ENCODE measurements at places on chromosomes 1 and 21.

DNA sequence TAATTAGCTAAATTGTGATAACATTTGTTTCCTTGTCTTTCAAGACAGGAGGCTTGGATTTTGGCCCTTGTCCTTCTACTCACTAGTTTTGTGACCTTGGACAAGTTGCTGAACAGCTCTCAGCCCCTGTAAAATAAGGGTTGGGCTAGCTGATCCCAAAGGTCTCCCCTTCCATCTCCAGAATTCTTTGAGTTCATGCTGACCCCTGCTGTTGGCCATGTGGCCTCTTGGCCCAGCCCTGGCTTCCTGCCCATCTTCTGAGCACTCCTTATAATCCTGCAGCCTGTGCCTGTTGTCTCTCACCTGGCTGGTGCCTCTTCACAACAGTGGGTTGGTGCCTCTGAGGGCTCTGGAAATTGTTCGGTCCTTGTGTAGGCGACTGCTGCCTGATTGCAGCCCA is 10.1 kb downstream of the PTGFRN start:
- no peak for DNase-seq

GRCh38 chr1:59150577-59151386 is 146.1 kb upstream of the FGGY start:
- DNase-seq, result peak; percentile 3

GRCh38 chr1:156693848-156694689 is 11.3 kb downstream of the CRABP2 start:
- no peak for DNase-seq

GRCh38 chr1:221175249-221175648 is 296.0 kb downstream of the HLX start:
- DNase-seq, result no peak

DNA sequence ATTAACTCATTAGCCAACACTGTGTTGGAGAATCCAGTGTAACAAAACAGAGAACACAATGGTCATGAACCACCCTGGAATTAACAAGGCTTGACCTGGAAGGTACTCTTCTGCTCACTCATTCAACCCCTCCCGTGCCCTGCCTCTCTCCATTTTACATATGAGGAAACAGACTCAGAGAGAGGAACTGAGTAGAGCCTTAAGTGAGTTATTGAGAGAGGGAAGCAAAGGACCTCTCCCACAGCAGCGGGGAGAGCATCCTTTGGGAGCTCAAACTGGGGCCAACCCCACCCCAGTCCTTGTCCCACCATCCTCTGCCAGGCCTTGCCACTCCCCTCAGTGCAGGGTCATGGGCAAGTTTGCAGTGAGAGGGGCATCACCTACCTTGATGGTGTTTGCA is 1.4 kb downstream of the S100A12 start:
- no peak for DNase-seq

- DNase-seq, result no peak
Measured at GRCh38 chr1:44314452-44314851, 40.6 kb downstream of the ERI3 start.

DNA sequence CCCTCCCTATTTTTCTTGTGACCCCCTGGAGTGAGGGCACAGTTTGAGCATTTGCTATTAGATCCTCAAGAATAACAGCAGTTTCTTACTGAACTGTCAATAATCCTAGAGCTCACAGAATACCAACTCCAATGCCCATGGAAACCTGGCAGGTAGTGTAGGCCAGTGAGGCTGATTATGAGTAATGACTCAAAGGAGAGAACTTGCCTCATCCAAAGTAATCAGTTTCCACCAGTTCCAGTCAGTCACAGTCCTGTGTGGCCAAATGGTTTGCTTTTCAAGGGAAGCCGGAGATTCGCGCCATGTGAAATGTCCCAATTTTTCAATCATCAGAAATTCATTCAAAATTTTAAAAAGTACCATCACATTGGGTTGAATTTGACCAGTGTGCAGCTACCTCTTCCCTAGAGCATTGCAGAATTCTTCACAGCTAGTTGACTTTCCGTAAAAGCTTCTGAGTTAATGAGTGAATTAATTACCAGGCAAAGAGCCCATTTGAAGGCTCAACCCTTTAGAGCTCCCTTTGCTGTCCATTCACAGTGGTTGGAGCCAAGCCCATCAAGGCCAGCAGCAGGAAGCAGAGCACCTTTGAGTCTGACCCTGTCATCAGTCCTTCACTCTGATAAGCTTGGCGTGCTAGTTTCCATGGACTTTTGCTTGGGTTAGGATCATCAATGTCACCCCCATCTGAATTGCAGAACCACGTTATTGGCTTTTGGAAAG is 170.3 kb downstream of the KAZN start:
- DNase-seq, result no peak

GRCh38 chr1:1781526-1781903 is 3.2 kb upstream of the NADK start:
- no peak for DNase-seq

DNA sequence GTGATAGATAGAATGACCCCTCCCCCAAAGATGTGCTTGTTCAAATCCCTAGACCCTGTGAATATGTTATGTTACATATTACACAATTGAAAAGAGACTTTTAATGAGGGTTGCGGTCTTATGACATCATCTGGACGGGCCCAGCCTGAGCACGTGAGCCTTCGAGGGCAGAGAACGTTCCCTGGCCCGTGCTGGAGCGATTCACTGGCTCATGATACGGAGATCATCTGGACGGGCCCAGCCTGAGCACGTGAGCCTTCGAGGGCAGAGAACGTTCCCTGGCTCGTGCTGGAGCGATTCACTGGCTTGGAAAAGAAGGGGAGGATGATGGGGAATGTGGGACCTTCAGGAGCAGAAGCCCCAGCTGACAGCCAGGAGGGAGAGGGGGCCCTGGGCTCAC is 34.4 kb upstream of the COL18A1 start:
- no peak for DNase-seq

- no peak for DNase-seq
Measured at GRCh38 chr1:25445993-25446538, 15.4 kb downstream of the MACO1 start.

GRCh38 chr21:28252928-28253327 is 739.7 kb downstream of the LTN1 start:
- DNase-seq, result no peak

GRCh38 chr1:240739139-240739538 is 127.2 kb upstream of the GREM2 start:
- DNase-seq, result no peak

DNA sequence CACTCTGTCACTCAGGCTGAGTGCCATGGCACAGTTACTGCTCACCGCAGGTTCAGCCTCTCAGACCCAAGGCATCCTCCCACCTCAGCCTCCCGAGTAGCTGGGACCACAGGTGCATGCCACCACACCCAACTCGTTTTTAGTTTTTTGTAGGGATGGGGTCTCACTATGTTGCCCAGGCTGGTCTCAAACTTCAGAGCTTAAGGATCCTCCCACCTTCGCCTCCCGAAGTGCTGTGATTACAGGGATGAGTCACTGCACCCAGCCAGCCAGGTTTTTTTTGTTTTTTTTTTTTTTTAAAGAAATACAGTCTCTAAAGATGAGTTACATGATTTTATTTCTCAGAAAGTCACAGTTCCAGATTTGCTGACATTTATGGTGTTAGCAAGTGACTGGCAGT is 29.0 kb downstream of the BACE2 start:
- DNase-seq, result no peak

DNA sequence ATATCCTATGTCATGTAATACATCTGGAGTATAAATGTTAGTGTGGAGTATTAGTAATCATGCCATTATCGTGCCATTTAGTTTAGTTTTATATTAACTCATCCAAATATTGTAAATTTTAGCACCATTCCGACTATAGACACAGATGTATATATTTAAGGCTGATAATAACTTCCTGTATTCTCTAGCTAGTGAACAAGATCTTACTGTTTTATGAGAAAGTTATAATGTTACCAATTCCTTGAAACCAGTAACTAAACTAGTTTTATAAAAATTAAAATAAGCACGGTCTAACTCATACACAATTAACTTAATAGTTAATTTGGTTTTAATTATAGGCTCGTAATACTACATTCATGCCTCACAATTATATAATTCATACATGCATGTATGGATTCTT is 808.6 kb downstream of the USP25 start:
- DNase-seq, result no peak

- no peak for DNase-seq
Measured at GRCh38 chr1:23371987-23372880, 2.6 kb upstream of the ZNF436 start.

- peak; percentile 37 for DNase-seq
Measured at GRCh38 chr1:67766141-67766978, 66.9 kb downstream of the GNG12 start.

GRCh38 chr1:224292419-224292818 is 37.6 kb downstream of the NVL start:
- no peak for DNase-seq

DNA sequence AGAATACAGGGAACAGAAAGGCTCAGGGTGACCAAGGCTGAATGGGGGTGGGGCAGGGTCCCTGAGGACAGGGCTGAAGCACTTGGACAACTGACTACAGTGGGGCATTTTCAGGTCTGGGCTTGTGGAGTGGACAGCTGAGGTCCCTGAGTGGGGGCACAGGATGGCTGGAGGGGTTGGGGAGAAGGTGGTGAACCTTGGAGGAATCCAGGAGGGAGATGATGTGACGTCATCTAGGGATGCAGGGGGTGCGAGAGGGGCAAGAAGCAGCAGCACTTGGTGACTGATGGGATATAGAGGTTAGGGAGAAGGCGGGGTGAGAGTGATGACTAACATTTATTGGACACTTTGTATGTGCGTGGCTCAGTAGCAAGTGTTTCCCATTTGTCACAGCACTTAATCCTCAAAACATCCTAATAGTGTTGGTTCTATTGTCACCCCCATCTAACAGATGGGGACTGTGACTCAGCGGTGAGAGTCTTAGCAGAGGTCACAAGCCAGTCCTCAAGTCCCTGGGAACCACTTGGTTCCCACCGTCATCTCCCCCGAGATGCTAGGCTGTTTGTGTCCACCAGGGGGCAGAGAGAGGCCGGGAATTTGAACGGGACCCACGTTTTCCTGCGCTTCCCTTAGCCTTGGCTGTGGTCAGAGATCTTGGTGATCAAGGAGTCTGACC is 27.9 kb upstream of the BMP8B start:
- peak; percentile 71 for DNase-seq

- DNase-seq, result no peak
Measured at GRCh38 chr1:180040034-180040433, 85.4 kb downstream of the CEP350 start.

- no peak for DNase-seq
Measured at GRCh38 chr1:183543619-183544204, 46.5 kb downstream of the NCF2 start.

DNA sequence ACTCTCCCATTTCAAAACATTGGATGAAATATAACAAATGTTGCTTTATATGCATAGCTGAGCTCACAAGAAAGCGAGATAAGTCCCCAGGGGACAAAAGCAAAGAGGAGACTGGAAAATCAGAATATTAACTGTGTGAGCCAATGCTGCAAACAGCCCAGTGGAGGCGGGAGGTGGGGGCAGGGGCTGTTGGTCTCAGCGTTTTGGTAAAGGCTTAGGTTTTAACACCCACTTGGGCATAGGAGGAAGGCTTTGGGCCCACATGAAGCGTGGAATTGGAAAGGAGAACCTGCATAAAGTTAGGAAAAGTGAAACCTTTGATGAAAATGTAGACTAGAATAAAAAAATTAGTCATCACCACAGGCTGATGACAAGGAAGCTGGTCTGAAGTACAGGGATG is 30.2 kb upstream of the SMIM12 start:
- DNase-seq, result no peak

DNA sequence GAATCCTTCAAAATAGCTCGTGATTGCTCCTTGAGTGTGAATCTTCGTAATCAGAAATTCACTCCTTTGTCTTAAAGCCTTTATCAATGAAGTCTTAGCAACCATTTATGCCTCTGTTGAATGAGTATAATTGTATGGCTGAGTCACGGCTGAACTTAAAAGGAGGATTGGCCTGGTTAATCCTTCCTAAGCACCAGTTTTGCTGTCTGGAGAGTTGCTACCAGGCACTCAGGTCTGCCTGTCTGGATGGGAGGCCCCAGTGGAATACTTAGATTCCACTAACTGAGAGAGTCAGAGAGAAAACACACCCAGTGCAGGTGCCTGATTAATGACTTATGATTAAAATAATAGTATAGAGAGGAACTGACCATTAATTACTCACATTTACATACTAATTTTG is 7.6 kb upstream of the HHAT start:
- no peak for DNase-seq

- no peak for DNase-seq
Measured at GRCh38 chr1:216983823-216984222, 260.6 kb upstream of the ESRRG start.

GRCh38 chr1:42206164-42206563 is 41.6 kb upstream of the GUCA2A start:
- no peak for DNase-seq

GRCh38 chr1:2587071-2587859 is 688 bp downstream of the PRXL2B start:
- DNase-seq, result no peak

DNA sequence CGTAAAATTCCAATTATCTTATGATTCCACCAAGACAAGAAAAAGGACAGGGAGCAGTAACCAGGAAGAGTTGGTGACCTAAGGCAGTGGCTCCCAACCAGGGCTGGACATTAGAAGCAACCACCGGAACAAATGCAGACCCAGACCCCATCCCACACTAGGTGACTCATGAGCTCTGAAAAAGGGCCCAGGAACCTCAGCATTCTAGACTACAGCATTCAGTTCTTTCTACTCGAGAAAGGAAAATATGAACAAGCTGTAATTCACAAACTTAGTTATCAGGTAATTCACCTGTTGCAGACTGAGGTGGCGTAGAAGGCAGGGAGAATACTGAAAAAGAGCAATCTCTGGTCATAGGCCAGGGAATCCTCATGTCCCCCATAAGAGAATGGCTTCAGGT is 138.4 kb upstream of the KRTAP19-8 start:
- no peak for DNase-seq

DNA sequence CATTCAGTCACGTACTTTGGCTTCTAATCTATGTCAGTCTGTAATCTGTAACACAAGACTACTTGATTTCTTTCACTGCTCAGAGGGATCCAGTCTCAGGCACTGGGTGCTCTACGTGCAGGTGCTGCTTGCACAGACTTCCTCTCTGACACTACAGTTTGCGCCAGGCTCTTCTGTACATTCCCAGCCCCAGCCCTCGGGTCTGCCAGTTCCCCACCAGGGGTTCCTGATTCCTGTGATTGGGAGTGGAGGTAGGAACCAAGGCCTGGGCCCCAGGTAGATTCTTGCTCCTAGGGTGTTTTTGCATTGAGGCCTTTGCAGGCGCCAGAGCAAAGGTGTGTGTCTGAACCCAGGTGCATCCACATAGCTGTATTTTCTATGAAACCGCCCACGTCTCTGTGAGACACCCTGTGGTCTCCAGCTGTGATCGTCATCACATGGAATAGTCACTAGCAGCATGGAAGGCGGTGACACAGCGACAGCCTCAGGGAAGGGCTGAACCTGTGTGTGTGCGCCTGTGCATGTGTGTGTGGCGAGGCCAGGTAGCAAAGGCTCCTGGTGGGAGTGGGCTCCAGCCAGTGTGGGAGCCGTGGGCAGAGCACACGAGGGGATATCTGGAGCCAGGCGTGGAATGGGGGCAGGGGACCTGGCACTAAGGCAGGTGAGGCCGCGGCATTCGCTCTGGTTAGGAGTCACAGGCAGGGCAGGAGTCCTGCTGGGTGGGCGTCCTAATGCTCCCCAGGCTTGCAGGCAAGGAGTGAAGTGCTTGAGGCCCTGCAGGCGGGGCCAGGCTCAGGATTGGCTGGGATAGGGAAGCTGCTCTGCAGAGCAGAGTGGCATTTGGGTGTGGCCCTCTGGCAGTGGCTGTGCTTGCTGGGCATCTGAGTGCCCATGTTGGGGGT is 5.2 kb downstream of the GJC2 start:
- DNase-seq, result peak; percentile 29

GRCh38 chr21:14995695-14996490 is 68.9 kb downstream of the NRIP1 start:
- DNase-seq, result no peak

All from activated CD4-positive, alpha-beta T cell treated with anti-CD3 and anti-CD28 coated beads, Interleukin-2, amount 50 U/mL, for 48 hours (primary cell).